SHP77 treated with DMSO at 0.1 percent for 48 hours (cell line): ENCODE measurements at places on chromosomes 1 and 21.

DNA sequence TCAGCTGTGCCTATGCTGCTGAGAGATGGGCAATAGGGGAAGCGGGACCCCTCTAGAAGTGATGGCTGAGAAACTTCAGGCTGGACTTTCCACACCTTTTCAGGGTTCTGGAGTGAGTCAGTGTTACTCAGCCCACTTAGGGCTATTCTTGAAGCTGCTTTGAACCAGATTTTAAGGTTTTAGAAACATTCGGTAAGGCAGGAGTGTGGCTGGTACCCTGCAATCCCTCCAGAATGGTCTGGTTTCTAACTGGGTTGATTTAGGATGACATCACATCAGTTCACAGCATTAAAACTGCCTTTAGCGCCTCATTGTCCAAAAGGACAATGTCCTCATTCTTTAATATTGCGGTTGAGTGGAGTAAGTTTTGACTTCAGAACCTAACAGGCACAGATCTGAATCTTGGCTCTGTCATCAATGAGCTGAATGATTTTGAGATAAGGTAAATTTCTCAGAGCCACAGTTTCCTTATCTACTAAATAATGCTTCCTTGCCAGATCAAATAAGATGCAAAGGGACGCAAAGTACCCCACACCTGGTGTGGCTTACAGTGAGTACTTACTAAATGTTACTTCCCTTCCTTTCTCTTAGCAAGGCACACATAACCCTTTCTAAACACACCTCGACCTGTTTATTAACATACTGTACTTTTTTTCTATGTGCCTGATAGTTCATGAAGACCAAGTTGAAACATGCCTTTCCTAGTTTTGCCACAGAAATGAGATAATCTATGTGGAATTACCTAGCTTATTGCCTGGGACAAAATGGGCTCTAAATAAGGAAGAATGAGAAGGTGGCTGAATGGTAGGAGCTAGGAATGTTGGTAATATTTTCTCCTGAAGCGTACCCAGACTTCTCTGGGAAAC is 209.8 kb downstream of the ROR1 start:
- no peak for DNase-seq

DNA sequence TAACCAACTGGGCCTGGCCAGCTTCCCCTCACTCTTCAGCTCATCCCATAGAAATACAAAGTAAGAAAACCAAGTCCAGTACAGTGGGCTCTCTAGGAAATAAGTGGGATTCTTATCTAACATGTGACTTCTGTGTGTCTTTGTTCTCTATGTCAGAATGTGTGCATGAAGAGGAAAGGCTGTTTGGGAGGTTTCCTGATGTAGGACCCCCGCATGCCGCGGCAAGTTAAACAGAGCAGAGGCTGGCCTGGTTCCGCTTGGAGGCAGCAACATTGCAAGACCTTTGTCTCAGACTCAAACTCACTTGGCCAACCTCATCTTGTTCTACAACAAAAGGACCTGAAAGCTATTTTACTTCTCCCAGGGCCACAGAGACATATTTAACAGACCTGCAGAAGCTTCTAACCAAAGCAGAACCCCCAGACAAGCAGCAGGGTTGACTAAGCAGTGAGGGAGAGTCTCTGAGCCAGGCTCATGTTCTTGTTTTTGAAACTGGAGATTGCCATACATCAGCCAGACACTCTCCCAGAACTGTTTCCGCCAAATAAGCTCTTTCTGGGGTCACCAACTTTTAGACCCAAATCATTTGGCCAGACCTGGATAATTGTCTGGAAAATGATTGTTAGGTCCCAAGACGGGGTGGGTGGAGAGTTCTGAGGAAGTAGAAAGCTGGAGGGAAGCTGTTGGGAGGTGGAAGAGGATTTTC is 6.2 kb downstream of the MTARC2 start:
- DNase-seq, result no peak

DNA sequence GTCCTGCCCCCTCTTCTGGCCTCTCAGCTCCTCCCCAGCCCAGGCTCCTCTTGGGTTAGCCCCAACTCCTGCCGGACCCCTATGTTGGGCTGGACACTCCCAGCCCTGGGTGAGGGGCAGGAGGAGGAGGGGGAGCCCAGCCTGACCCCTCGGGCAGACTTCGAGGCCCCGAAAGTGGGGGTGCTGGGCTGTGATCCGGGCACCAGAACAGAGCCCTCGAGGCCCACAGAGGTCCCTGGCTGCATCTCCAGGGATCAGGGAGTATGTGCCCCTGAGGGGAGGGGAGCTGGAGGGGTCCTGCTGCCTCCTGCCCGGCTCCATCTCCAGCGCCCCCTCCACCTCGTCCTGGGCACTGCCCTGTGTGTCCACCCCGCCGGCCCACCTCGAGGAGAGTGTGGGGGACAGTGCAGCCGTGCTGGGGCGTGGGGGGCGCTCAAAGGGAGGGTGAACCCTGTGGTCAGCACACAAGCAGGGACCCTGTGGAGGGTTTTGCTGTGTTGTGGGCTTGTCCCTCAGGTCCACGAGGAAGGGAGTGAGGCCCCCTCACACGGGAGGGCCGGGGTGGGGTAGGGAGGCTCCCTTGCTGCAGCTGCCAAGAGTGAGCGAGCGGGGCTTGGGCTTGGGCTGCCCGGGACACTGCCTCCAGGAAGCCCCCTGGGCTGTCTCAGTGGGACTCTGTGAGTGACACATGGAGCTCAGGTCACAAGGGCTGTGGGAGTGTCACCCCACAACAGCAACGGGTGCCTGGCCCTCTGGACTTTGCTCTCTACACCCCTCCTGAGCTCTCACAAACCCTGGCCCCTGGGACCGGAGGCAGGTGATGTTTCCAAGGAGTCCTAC is 54.4 kb downstream of the COL18A1 start:
- DNase-seq, result no peak

- DNase-seq, result peak; percentile 46
Observed at GRCh38 chr1:187696073-187696472, 867.3 kb downstream of the PLA2G4A start.

DNA sequence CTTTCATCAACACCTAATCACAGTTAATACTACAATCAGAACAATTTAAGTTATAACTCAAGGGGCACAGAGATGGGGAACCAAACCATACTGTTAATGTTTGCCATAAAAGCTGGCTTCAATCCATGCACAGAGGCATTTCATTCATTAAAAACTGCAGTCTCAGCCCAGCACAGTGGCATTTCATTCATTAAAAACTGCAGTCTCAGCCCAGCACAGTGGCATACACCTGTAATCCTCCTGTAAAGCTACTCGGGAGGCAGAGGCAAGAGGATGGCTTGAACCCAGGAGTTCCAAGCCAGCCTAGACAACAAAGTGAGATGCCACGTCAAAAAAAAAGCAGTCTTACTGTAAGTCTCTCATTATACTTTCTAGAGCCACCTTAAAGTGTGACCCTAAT is 29.2 kb downstream of the ARID4B start:
- DNase-seq, result no peak

DNA sequence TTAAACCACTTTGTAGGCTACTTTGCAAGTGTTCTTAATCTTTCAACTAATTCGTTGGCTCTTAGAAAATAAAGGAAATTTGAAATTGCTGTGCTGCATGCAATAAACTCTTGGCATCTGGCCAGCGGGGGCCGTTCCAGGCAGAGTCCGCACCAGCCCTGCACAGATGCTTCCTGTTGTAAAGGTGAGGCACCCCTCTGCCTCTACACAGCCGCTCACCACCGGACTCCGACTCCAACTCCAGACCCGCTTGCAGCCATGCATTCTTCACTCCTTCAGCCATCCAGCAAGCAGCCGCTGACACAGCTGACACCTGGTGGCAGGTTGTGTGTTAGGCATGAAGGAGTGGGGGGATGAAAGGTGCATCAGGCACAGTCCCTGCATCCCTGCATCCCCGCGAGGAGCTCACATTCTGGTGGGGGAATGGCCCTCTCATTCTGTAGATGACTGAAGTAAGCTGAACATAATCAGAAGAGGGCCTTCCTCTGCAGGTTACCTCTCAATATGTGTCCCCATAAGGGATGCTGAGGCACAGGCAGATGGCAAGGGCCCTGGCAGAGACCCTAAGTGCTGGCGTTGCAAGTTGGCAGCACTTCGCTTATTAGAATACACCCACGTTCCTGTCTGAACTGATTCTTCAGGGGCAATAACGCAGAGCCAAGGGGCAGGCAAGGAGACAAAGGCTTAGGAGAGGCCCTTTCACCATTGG is 56.8 kb downstream of the GLIS1 start:
- no peak for DNase-seq

- DNase-seq, result no peak
Observed at GRCh38 chr1:55184859-55185258, 30.3 kb downstream of the USP24 start.

- DNase-seq, result no peak
Observed at GRCh38 chr21:41819236-41819855, 52.5 kb upstream of the RIPK4 start.

- no peak for DNase-seq
Observed at GRCh38 chr21:45356251-45356650, 48.7 kb upstream of the COL18A1 start.

DNA sequence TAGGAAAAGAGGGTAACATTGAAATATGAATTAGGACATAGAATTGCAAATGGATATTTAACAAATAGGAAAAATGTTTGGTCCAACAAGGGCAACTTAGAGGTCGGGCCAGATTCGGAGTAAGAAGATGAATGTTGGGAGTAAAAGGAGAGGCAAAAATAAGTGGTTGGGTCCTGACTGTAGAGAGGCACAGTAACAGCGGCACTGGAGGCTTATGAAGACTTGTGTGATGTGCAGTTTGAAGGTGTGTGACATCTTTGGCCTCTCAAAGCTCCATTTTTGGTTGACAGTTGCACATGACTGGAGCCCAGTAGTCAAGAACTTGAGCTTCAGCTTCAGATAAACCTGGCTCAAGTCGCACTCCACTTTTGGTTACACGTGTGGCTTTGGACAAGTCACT is 109.9 kb upstream of the PAXBP1 start:
- no peak for DNase-seq

DNA sequence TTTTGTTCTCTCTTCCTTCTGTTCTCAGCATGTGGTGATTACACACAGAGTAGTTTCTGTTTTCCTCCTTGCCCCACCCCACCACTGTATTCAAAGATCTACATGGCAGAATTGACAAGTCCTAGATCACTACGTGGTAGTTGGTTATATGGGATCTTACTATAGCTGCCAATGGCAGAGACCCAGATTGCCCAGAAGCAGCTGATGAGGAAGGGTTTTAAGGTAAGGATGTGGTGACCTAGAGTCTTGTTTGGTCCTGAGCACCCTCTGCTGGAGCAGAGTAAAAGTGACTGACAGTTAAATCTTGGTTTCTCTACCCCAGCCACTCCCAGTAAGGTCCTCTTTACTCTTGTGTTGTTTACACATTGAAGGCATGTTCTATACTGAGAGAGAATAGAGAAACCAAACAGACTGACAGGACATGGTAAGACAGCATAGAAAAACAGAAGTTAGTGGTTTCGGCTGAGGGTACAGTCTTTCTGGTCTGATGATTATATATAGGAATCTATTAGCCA is 22.8 kb upstream of the STRIP1 start:
- no peak for DNase-seq

- no peak for DNase-seq
Observed at GRCh38 chr1:216462066-216462775, 39.0 kb upstream of the USH2A start.

GRCh38 chr1:47585141-47585902 is 147.5 kb downstream of the FOXD2 start:
- no peak for DNase-seq

DNA sequence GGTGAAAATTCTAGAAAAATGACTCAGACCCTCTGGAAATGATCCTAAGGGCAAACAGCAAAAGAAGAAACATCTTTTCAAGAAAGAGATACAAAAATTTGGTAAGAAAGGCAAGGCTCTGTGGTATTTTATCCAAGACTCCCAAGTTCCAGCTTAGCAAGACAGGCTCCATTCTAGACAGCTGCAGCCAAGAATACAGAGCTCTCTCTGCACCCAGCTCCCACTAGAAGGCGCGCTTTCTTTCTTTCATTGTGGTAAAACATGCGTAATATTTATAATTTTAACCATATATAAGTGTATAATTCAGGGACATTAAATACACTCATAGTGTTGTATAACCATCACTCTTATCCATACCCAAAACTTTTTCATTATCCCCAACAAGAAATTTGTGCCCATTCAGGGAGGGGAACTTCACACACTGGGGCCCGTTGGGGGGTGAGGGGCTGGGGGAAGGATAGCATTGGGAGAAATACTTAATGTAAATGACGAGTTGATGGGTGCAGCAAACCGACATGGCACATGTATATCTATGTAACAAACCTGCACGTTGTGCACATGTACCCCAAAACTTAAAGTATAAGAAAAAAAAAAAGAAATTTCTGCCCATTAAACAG is 2.2 kb upstream of the HFM1 start:
- DNase-seq, result no peak

DNA sequence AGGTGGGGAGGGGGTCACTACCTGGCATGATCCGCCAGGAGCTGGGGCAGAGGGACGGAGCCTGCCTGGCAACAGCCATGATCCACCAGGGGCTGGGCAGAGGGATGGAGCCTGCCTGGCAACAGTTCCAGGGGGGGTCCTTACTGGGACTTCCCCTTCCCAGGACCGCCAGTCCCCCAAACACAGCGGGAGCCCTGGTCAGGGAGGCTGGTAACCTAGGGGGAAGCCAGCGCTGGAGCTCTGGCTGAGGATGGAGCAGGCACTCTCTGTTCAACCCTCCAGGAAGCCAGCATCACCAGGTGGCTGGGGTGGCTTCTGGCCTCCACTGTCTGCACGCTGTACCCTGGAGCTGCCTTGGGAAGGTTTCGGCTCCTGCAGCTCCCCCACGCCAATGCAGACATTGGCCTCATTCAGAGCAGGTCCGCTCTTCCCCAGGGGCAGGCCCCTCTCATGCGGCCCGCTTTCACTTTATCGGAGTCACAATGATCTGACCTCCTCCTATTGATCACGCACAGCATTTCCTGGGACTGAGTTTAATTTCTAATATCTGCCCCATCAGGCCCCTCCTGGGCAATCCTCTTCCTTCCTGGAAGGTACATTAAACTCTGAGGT is 68.4 kb upstream of the ABCG1 start:
- no peak for DNase-seq

- no peak for DNase-seq
Observed at GRCh38 chr1:214316593-214316992, 35.6 kb downstream of the SMYD2 start.

DNA sequence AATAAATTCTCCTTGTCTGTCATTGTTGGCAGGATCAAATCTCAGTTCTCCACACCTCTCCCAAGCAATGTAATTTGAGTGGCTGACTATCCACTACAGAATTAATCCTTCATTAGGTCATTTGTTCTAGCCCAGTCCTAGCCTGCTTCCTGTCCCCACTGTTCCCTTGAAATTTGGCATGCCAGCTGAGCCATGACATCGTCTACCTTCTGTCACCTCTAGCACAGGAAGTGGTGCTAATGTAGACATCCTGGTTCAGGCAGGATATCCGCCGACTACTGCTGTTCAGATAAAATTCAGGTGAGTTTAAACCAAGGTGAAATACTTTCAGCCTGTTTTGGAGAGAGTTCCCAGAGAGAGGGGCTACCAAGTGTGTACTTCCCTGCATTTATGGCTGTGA is 5.9 kb downstream of the CHRM3 start:
- no peak for DNase-seq

- no peak for DNase-seq
Observed at GRCh38 chr1:59094001-59094400, 202.9 kb upstream of the FGGY start.
